ENCODE measurements at places on chromosomes 6 and 20.
A peak's percentile ranks its signal among the peaks of the same experiment; 100 is the strongest.

- peak; percentile 25 for DNase-seq
Measured at GRCh38 chr6:31712296-31712695, 2.9 kb upstream of the LY6G6D start.

DNA sequence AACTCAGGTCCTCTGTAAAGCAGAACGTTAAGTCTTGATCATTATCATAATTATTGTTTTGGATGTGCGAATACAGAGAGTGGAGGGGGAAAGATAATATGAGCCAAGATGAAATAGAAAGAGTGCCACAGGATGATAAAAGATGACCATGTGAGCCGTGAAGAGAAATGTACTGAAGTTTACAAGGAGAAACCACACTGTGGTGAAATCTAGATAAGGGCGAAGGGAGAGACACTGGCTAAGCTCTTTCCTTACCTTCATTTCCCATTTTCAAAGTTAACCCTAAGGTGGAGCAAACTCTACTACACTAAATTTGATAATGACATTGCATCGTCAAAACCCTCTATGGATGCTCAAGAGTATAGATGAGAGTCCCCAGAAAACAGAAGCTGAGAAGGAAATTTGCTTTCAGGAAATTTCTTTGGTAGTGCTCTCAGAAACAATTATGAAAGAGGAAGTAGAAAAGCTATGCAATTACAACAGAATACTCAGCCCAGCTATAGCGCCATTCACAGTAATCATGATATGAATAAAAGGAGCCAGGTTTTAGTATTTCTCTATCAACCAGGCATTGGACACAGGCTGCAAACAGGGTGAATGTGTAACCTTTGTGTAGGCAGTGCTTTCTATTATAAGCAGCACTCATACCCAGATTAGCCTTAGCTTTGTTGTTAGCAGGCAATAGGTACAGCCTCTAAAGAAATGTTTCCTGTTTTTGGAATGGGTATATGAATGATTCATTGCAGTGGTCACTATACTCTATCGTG is 1080.7 kb downstream of the GRIK2 start:
- no peak for DNase-seq

GRCh38 chr6:122712093-122712447 is 67.4 kb upstream of the FABP7 start:
- no peak for DNase-seq

GRCh38 chr20:431012-431904 is 23.2 kb downstream of the RBCK1 start:
- peak; percentile 74 for DNase-seq

GRCh38 chr6:133187657-133188453 is 53.3 kb upstream of the EYA4 start:
- DNase-seq = no peak

GRCh38 chr6:129842881-129843409 is 18.2 kb downstream of the TMEM244 start:
- DNase-seq = no peak

- no peak for DNase-seq
Measured at GRCh38 chr20:45927071-45927878, 7.2 kb upstream of the PCIF1 start.

- DNase-seq = no peak
Measured at GRCh38 chr6:25883536-25883935, 9.5 kb upstream of the SLC17A3 start.

DNA sequence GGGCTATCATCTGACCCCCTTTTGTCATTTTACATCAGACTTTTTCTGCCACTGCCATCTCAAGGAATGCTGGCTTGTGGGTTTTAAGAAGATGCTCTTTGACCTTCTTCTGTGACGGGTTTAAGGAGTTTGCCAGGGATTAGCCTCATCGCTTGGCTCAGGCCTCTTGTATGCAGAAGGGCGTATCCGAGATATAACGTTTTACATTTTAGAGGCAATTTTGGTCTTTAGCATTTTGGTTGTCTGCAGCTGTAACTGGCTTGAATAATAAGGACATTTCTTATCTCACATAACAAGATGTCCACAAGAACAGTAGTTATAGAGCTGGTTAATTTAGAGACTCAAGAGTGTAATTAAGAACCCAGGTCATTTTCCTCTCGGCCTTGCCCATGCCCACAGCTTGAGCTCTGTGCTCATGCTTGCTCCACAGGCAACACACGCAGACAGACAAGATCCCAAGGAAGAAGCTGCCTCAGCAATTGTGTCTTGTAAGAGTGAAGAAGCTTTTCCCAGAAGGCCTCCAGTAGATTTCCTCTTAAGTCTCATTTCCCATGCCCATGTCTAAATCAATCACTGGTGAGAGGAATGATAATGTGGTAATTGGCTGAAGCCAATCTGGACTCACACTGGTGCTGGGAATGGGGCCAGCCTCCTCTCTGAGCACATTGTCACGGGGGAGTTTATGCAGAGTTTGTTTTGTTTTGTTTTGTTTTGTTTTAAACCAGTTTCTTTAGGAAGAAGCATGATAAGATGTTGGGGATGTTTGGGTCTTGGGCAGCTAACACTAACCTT is 36.8 kb downstream of the PTCHD4 start:
- DNase-seq = peak; percentile 32

- DNase-seq = no peak
Measured at GRCh38 chr6:34070315-34071135, 75.4 kb downstream of the GRM4 start.

GRCh38 chr6:138769102-138769676 is 4.4 kb upstream of the CCDC28A start:
- no peak for DNase-seq

DNA sequence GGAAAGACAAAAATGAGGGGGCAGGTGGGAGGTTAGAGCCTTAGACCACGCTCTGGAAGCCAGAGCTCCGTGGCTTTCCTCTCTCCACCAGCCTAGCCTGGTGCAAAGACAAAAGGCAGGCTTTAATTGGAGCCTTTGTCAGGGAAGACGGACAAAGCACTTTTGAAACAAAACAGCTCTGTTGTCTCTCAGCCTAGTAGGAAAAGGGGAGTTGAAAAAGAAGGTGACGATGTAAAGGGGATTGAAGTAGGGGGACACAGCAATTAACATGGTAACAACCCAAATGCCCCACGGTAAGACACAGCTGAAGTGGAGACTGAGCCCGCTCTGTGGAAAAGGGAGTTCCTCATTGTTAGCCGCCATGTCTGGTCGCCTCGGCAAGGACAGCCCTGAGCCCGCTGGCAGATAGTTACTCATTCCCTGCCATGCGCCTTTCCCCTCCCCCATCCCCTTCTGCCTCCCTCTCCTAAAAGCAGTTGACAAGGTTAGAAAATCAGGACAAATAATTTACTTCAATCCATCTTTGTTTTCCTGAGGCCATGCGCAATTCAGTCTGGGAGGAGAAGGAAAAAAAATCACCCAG is 93.0 kb downstream of the TCP11 start:
- no peak for DNase-seq

- no peak for DNase-seq
Measured at GRCh38 chr6:3442431-3443220, 14.2 kb downstream of the SLC22A23 start.

DNA sequence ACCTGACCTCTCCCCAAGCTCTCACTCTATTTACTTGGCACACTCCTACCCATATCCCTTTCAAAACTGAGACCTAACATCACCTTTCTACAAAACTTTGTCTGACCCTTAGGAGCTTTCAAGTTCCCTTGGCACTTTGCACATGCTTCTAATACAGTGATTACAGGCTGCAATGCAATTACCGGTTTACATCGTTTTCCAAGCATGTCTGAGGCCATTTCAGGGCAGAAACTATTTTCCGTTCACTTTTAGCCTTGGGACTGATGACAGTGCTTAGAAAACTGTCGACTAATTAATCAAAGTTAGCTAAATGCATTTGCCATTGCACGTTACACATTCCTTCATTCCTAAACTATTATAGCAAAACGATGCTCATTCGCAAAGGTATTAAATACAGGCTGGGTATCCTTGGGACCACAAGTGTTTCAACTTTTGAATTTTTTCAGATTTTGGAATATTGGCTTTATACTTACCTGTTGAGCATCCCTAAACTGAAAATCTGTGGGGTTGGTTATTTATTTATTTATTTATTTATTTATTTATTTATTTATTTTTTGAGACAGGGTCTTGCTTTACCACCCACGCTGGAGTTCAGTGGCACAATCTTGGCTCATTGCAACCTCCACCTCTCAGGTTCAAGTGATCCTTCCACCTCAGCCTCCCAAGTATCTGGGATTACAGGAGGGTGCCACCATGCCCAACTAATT is 3.3 kb downstream of the RARS2 start:
- DNase-seq = no peak

DNA sequence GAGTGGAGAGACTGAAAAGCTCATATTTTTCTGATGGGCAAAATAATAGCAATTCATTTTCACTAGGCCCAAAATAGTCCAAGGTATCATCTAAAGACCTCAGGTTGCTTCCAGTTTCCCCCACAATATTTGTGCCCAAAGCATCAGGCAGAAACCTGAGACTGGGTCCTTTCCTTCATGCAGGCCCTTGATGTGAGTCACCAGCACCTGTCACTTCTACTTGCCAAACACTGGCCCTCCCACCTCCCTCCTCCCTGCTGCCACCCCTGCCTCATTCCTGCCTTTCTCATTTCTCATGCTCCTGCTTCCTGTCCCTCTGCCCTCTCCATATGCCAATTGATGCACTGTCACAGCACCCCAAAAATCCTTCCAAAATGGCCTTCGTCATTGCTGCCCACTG is 230.4 kb upstream of the CST7 start:
- peak; percentile 40 for DNase-seq

DNA sequence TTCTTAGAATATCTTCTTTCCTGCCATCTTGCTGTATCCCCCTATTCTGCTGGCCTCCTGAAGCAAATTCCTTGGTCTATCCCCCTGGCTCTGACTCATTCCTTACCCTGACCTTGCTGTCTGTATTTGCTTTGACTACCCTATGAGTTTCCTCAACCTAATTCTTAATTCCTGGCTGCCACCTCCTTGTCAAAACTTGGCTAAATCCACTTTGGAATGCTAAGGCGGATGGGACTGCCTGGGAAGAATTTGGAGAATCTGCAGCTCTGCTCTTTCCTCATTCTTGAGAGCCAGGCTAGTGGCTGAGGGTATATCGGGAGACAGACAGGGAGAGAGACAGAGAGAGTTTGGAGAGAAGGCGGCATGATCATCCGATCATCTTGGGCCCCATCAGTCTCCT is 24.4 kb downstream of the CAP2 start:
- DNase-seq = no peak

DNA sequence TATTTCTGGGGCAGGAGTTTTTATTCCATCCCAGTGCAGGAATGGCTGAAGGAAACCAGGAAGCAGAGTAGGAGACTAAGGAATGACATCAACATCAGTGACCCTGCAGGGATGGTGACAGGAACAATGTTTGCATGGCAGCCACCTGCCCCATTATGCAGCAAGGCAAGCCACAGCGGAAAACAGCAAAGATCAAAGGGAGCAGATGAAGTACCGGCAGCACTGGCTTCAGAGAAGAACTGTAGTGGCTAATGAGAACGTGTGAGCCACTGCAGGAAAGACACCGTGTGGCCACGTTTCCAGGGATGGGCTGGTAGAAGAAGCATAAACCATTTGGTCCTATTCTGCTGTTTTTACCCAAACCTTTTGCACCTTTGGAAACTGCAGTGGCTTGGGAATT is 52.9 kb upstream of the TAB2 start:
- DNase-seq = no peak

- DNase-seq = peak; percentile 91
Measured at GRCh38 chr20:49505518-49505917, 23.1 kb upstream of the KCNB1 start.

- DNase-seq = peak; percentile 23
Measured at GRCh38 chr6:22350109-22350508, 53.3 kb upstream of the PRL start.

DNA sequence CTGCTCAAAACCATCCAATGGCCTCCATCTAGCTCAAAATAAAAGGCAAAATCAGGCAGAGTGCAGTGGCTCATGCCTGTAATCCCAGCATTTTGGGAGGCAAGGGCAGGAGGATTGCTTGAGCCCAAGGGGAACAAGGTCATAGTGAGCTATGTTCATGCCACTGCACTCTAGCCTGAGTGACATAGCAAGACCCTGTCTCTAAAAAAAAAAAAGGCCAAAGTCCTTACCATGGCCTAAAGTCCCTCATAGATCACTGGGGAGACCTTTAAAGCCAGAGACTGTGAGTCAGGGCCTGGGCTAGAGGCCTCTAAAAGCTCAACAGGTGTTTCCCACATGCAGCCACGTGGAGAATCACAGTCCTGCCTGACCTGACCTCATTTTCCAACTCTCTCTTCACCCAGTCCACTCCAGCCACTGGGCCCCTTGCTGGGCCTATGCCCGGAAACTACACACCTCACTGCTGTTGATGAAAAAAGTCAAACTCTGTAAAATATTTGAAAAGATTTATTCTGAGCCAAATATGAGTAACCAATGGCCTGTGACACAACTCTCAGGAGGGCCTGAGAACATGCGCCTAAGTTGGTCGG is 28.2 kb upstream of the TAB2 start:
- no peak for DNase-seq

GRCh38 chr6:72642435-72642834 is 20.6 kb downstream of the KCNQ5 start:
- no peak for DNase-seq

GRCh38 chr20:4068708-4069107 is 53.4 kb upstream of the RNF24 start:
- DNase-seq = peak; percentile 16

- no peak for DNase-seq
Measured at GRCh38 chr6:37821446-37821845, 1.9 kb downstream of the ZFAND3 start.

- DNase-seq = no peak
Measured at GRCh38 chr6:37487591-37488380, 11.9 kb downstream of the CCDC167 start.

- no peak for DNase-seq
Measured at GRCh38 chr6:32982702-32983492, 14.5 kb downstream of the BRD2 start.

DNA sequence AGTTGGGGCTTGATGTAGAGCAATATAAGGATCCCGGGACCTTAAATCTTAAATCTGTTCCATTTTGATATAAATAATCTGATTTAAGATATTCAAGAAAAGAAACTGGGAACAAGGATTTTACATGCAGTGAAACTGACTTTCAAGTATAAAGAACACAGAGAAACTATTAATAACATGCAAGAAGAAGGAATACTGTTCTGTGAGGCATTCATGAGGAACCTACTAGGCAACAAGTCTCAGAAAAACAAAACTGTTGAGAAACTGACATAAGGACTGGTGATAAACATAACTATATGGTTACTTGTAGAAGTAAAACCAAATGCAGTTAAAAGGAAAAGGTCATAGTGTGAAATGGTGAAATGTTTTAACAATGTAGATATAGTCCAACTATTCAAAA is 15.8 kb downstream of the HDDC2 start:
- DNase-seq = no peak
